ENCODE measurements at places on chromosomes 12 and 14. TPM values are rescaled to one million over a fixed set of nuclear protein-coding genes. Genes with fewer than 3 reads are reported as not detected.

DNA sequence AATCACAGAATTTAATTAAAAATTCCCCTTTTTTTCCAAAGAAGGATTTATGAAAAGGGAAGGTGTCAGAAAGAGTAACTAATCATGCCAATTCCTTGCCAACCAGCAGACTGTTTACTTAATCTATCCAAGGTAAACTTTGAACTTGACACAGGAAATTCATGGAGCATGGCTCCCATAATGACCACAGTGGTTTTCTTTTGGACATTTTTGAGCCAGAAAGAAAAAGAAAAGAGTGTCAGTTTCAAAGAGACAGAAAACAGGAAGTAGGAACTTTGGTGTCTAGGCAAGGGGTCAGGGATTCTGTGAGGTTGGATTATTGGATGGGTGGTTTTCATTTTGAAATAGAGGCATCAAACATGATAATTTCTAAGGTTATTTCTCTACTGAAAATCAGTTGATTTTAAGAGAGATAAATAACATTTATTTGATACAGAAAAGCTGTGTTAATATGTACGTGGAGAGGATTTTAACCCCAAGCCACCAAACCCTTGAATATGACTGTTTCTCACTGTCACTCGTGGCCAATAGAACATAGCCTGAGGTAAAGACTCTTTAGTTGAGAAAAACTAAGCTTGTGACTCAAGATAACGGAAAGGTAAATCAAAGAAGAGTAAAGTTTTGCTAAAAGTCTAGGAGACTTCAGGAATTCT is 196.1 kb downstream of the TTC6 start:
- DNase-seq: peak; percentile 64

GRCh38 chr12:51869496-51869865 is 18.4 kb upstream of the ANKRD33 start:
- no peak for DNase-seq

DNA sequence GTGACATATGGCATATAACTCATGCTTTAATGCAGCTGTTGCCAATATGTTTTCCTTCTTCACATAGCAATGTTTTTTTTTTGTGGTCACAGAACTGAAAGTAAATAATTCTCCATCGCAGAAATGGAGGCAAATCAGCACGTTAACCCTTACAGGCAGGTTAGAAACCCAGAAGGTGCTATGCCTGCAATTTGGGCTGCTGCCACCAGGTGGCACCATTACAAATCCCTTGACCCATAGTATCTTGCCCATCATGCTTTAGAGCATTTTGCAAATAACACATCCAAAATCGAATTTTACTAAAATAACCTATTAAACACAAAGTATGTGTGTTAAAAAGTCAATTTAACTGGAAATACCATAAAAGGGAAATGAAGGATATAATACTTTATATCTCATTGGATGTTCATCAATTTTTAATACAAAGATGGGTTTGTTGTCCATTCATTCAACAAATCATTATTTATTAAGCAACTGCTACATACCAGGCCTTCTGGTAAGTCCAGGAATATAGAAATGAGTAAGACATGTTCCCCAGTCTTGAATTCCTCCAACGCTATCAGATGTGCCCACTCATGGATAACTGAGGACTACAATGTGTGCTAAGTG is 340.1 kb downstream of the GLT1D1 start:
- no peak for DNase-seq

TSPAN9 gene
- polyA plus RNA-seq: 62.4 TPM

KLRC4 gene
- polyA plus RNA-seq: not detected

Data from kidney (tissue), 22 donors.